ENCODE measurements at places on chromosomes 12 and 14.

- no peak for DNase-seq
These were observed 32.2 kb upstream of the RIN3 start for GRCh38 chr14:92481386-92481785.

DNA sequence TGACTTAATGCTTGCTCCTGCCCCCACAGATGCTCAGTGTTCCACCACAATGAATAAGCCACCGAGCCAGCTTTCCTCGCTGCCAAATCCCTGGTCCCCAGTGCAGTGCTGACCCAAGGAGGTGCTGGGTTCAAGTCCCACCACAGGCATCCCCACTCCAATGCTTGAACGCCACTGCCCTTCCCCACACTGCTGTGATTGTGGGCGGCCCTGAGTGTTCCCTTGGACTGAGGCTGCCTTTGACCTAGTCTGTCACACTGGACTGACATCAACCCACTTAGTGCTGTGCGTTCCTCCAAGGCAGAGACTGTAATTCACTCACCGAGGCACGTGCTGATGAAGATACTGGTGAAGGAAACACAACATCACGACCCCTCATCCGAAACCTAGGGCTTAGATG lies 83.4 kb upstream of the TMCC3 start:
- no peak for DNase-seq

DNA sequence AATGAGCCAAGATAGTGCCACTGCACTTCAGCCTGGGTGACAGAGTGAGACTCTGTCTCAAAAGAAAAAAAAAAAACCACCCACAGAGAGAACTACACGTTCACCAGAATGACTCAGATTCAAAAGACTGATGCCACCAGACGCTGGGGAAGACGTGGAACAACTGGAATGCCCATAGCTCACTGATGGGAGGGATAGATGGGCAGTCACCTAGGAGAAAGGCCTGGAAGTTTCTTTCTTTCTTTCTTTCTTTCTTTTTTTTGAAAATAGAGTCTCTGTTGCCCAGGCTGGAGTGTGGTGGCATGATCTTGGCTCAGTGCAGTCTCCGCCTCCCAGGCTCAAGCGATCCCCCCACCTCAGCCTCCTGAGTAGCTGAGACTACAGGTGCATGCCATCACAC lies 10.0 kb upstream of the KLC1 start:
- DNase-seq, result no peak

- no peak for DNase-seq
These were observed 229.0 kb downstream of the SLC41A2 start for GRCh38 chr12:104729091-104729490.

- DNase-seq, result no peak
These were observed 65.6 kb upstream of the RPL10L start for GRCh38 chr14:46717211-46717610.

GRCh38 chr12:51904951-51905470 lies 2.3 kb upstream of the ACVRL1 start:
- no peak for DNase-seq

Data from stimulated activated CD4-positive, alpha-beta T cell treated with anti-CD3 and anti-CD28 coated beads, Interleukin-1b, Interleukin-23, amount 100 ng/mL, for 1 hour (primary cell).